ENCODE measurements at places on chromosomes 11 and 22. TPM values are rescaled to one million over a fixed set of nuclear protein-coding genes. Genes with fewer than 3 reads are reported as not detected.

- H3K4me3 ChIP-seq = no peak overlapping the region
- H3K27ac ChIP-seq = no peak overlapping the region
- no peaks in the 10 kb centered on the region for H3K4me1 ChIP-seq
- no peaks in the 10 kb centered on the region for H3K27me3 ChIP-seq
- H3K36me3 ChIP-seq = no peaks in the 10 kb centered on the region
- DNase-seq = no peak
Measured at GRCh38 chr11:20729597-20730105, 60.3 kb downstream of the NELL1 start.

- H3K4me1 ChIP-seq = peaks cover 31% of the 10 kb centered on the region
- H3K4me3 ChIP-seq = no peak overlapping the region
- no peaks in the 10 kb centered on the region for H3K36me3 ChIP-seq
Measured at GRCh38 chr22:46047841-46048595, 71.1 kb upstream of the WNT7B start.

DNA sequence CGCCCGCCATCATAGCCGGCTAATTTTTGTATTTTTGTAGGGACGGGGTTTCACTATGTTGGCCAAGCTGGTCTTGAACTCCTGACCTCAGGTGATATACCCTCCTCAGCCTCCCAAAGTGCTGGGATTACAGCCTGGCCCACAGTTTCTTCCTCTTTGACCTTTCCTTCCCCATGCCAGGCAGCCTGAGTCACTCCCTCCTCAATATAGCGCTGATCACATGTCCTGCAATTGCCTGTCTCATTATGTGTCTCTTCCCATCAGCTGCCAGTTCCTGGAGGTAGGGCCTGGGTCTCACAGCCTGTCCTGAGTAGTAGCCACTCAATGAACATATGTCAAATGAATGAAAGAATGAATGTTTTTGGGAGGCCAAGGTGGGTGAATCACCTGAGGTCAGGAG lies 43.0 kb upstream of the CCDC134 start:
- no peak for DNase-seq
- H3K4me1 ChIP-seq = no peaks in the 10 kb centered on the region
- no peak overlapping the region for H3K27ac ChIP-seq

- H3K4me3 ChIP-seq = no peak overlapping the region
- no peaks in the 10 kb centered on the region for H3K27me3 ChIP-seq
- H3K27ac ChIP-seq = no peak overlapping the region
- peaks cover 11% of the 10 kb centered on the region for H3K36me3 ChIP-seq
- peaks cover 26% of the 10 kb centered on the region for H3K4me1 ChIP-seq
Measured at GRCh38 chr11:73344191-73344607, 32.0 kb upstream of the RELT start.

- H3K27ac ChIP-seq = peak within 1 kb of the TSS; percentile 81
- DNase-seq = peak; percentile 90
- H3K36me3 ChIP-seq = peaks cover 10% of the 10 kb centered on the region
Measured at GRCh38 chr11:65524741-65525545, at the start of gene SCYL1. TSS of gene SCYL1 (plus strand) at chr11:65525083. CDS start at chr11:65525154, 71 bp downstream.

GRCh38 chr11:17775507-17776211 lies 41.1 kb downstream of the KCNC1 start:
- H3K4me1 ChIP-seq = no peaks in the 10 kb centered on the region
- H3K27me3 ChIP-seq = peaks cover 3% of the 10 kb centered on the region
- H3K4me3 ChIP-seq = no peak overlapping the region
- no peak overlapping the region for H3K27ac ChIP-seq
- H3K36me3 ChIP-seq = peaks cover 3% of the 10 kb centered on the region
- peak; percentile 56 for DNase-seq

GRCh38 chr11:14625586-14626205 lies 17.9 kb upstream of the PDE3B start:
- no peaks in the 10 kb centered on the region for H3K27me3 ChIP-seq
- no peak overlapping the region for H3K27ac ChIP-seq
- DNase-seq = no peak
- no peaks in the 10 kb centered on the region for H3K4me1 ChIP-seq
- H3K36me3 ChIP-seq = no peaks in the 10 kb centered on the region
- no peak overlapping the region for H3K4me3 ChIP-seq

GRCh38 chr11:22190827-22191463 lies 1.9 kb upstream of the ANO5 start:
- H3K36me3 ChIP-seq = no peaks in the 10 kb centered on the region
- H3K27me3 ChIP-seq = peaks cover 51% of the 10 kb centered on the region
- H3K27ac ChIP-seq = no peak overlapping the region
- peaks cover 21% of the 10 kb centered on the region for H3K4me1 ChIP-seq
- no peak overlapping the region for H3K4me3 ChIP-seq
- no peak for DNase-seq

- peaks cover 7% of the 10 kb centered on the region for H3K27me3 ChIP-seq
- no peak for DNase-seq
- H3K4me3 ChIP-seq = no peak overlapping the region
- peaks cover 11% of the 10 kb centered on the region for H3K4me1 ChIP-seq
- H3K27ac ChIP-seq = no peak overlapping the region
Measured at GRCh38 chr11:120302001-120302805, 22.9 kb upstream of the TLCD5 start.

DNA sequence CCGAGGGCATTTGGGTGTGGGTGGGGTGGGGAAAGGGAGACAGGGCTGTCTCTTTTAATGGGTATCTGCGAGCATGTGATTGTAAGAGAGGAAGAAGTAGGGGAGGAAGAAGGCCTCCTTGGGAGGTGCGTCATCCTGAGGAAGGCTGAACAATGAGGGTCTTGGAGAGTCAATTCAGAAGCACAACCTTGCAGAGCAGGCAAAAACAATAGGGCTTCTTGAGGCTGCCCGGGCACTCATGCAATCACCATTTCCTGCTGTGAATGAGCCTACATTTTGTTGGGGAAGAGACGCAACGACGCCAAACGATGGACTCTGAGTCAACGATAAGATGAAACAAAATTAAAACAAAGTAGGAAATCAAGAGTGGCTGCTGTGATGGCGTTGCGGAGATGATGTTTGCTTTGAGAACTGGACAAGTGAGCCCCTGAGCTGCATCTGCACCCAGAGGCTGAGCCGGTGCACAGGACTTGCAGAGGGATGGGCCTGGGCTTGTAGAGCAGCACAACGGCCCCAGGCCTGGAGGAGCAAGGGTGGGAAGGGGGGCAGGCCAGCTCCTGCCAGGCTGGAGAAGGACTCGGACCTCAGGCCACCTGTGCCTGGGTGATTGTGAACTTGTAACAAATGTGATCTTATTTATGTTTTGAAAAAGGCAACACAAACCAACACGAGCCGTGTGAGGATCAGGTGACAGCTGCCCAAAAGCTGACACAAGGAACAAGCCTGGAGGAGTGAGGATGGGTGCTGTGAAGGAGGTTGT lies 92.3 kb upstream of the B3GAT1 start:
- no peaks in the 10 kb centered on the region for H3K4me1 ChIP-seq
- DNase-seq = peak; percentile 61
- no peak overlapping the region for H3K4me3 ChIP-seq
- H3K36me3 ChIP-seq = no peaks in the 10 kb centered on the region
- H3K27ac ChIP-seq = no peak overlapping the region
- peaks cover 19% of the 10 kb centered on the region for H3K27me3 ChIP-seq

- no peak overlapping the region for H3K27ac ChIP-seq
- peaks cover 4% of the 10 kb centered on the region for H3K4me1 ChIP-seq
- H3K27me3 ChIP-seq = peaks cover 26% of the 10 kb centered on the region
Measured at GRCh38 chr11:118227865-118228785, 3.3 kb upstream of the JAML start.

The CPT1B gene
- 33.9 TPM for total RNA-seq

The CBLIF gene
- not detected for total RNA-seq

The RNF121 gene
- 64.2 TPM for total RNA-seq

The NEFH gene
- 2.8 TPM for total RNA-seq

The BATF2 gene
- not detected for total RNA-seq

The TMPRSS13 gene
- not detected for total RNA-seq

The PGA5 gene
- not detected for total RNA-seq
